Bone marrow (tissue), 2 donors: ENCODE measurements at places on chromosomes 2 and 18.

DNA sequence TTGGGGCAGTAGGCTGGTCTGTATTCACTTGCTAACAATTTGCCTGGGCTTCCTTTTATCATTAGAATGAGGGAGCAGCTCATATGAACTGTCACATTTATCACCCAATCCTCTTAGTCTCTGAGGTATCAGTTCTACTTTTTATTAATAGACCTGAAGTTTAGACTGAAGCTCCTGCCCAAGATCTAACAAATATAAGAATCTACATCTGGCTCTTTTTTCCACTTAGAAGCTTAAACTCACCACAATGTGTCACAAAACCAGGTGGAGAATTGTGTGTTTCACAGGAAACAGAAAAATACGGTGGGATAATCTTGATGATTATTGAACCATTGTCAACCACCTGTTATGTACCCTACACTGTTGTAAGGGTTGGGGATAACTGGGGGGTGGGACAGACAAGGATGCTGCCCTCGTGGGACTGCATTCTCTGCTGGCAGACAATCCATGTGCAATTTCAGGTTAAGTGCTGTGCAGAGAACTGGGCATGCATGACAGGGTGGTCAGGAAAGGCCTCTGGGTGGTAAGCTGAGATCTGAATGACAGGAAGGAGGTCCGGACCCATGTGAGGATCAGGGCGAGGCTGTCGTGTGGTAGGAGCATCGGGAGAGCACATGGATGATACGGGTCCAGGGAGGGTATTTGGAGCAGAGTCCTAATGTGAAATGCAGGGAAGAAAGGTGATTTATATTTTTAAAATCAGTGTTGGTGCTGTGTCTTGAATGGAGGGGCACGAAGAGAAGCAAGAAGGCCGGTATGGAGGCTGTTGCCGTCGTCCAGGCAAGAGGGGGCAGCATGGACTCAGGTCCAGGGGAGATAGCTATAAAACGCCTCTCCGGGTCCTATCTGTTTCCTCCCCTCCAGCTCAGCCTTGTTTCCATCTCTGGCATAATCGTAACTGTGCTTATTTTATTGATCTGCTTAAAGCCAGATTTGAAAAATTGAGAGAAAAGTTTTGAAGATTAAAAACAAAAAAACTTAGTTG is 17.6 kb downstream of the MYL12B start:
- no peak for DNase-seq

DNA sequence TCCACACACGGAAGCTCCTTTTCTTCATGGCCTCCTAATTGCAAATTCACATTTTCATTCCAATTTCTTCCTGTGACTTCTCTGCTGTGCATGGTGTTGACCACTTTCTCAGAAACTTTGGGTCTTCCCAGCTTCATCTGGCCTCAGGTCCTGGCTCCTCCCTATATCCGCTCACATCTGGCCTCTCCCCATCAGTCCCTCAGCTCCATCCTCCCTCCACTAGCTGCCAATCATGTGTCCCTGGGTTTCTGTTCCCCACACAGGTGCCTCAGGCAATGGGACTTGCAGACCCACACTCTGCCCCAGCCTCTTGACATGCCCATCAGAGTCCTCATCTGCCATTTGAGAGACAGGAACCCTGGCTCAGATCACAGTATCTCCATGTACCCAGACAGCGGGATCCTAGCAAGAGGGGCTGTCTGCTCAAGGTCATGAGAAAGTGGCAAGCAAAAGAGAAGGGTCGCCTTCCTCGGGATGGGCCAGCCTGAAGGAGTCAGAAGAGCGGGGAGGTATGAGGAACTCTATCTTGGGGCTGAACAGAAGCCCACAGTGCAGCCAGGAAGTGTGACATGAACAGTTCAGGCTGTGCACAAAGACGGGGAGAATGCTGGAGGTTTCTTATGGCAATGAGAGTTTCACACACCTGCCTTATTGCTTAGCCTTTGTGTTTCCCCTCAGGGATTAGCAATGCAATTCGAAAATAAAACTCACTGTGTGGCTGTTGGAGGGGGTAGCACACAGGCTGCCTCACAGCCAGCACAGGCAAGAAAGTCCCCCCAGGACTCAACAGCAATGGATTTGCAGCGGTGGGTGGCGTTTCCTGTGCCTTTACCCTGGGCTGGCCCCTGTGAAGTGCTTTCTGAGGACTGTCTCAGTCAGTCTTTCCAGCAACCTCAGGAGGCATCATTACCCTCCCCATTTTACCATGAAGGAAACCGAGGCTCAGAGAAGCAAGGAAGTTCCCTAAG is 69.5 kb downstream of the COPS8 start:
- no peak for DNase-seq

- no peak for DNase-seq
Measured at GRCh38 chr18:79348066-79348465, 47.7 kb upstream of the NFATC1 start.

DNA sequence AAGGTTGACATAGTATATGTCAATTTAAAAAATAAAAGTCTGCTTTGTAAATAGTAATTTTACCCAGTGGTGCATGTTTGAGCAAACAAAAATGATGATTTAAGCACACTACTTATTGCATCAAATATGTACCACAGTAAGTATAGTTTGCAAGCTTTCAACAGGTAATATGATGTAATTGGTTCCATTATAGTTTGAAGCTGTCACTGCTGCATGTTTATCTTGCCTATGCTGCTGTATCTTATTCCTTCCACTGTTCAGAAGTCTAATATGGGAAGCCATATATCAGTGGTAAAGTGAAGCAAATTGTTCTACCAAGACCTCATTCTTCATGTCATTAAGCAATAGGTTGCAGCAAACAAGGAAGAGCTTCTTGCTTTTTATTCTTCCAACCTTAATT is 78.6 kb upstream of the CSRNP3 start:
- DNase-seq: no peak

DNA sequence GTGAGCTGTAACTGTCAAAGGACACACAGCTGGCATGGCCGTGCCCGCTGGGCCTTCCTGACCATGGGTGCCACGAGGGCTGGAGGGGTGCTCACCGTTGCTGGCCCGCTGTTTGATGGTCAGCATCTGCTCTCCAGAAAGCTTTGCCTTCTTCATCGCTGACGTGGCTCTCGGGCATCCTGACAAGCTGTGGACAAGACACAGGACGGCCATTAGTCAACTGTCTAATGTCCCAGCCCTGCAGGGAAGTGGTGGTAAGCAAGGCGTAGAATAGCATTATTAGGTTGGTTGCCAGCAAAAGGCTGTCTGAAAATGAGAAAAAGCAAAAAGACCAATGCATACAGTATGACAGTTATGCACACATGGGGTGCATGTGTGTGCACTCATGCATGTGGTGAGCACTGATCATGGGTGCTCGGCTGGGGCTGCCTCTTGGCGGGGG is 64.7 kb upstream of the PXDN start:
- no peak for DNase-seq

DNA sequence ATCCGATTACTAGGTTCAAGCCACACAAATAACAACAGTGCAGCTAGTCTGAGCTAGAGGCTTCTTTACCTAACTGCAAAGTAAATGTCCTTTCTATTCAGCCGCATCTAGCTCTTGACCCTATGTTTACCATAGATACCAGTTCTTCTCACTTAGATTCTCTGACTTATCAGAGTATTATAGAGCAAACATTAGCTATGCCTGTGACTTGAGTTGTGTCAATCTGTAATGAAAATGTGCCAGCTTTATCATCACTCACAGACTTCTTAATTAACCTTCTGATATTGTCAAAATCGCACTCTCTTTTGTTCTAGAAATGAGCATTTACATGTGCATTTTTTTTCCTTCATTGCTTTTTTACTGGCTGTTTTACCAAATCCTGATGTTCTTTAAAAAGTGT is 79.9 kb downstream of the BCL11A start:
- no peak for DNase-seq
